ENCODE measurements at places on chromosomes 11 and 22. TPM values are rescaled to one million over a fixed set of nuclear protein-coding genes. Genes with fewer than 3 reads are reported as not detected.

Gene SPDYC
- not detected for total RNA-seq

DNA sequence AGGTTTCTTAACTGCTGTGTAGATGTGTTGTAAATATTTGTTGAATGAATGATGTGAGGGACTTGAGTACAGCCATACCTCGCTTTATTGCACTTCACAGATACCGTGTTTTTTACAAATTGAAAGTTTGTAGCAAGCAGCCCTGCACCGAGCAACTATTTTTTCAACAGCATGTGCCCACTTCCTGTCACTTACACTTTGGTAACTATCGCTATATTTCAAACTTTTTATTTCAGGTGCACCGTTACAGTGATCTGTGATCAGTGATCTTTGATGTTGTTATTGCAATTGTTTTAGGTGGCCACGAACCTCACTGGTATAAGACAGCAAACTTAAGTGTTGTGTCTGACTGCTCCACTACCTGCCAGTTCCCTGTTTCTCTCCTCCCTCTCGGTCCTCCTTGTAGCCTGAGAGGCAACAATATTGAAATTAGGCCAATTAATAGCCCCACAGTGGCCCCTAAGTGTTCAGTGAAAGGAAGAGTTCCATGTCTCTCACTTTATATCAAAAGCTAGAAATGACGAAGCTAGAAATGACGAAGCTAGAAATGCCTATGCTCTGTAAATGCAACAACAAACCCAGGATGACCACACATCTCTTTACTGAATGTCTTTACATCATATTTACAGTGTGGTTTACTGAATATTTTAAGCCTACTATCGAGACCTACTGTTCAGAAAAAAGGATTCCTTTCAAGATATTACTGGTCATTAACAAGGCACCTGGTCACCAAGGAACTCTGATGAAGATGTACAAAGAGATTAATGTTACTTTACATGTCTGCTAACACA is 1.0 kb downstream of the SFI1 start:
- no peak for DNase-seq

- DNase-seq = peak; percentile 53
Measured at GRCh38 chr11:82733444-82734119, at the start of gene FAM181B. Gene FAM181B, minus strand, starts transcription at chr11:82733864. Its CDS starts 135 bp downstream, at chr11:82733729.

DNA sequence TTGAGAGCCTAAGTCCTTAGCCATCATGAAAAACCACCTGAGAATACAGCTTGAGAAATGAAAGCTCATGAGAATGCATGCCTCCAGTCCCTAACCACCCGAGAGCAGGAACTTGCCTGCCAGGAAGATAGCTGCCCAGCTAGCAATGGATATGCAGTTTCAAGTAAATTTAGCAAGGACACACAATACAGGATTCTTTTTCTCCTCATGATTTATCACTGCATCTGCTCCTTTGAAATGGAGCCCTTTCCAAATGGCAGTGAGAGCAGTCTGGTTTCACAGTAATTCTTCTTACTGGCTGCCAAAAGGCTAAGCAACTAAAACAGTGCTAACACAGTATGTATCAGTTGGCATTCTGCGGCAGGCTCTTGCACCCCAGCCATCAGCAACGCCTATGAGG is 109.9 kb downstream of the MICAL3 start:
- no peak for DNase-seq
